CD4-positive, CD25-positive, alpha-beta regulatory T cell (primary cell): ENCODE measurements at places on chromosomes 2 and 18.
A peak's percentile ranks its signal among the peaks of the same experiment; 100 is the strongest.

DNA sequence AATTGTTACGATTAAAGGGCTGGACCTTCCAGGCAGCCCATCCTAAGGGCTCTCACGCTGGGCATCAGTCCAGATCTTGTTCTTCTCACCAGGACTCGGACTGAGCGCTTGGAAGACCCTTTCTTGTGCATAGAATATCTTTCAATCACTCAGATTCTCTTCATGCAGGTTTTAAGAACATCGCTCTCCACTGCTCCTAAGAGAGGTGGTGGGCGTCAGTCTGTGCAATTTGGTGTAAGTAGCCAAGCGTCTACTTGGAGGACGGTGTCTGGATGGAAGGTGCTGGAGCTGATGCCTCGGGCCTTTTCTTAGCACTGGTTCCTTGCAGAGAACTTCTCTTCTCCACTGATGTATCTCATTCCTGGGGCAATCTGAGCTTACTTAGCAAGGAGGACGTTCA, 68.7 kb downstream of the ASB1 start:
- no peak for DNase-seq

- DNase-seq = no peak
Measured at GRCh38 chr2:40937284-40937683, 485.4 kb upstream of the SLC8A1 start.

DNA sequence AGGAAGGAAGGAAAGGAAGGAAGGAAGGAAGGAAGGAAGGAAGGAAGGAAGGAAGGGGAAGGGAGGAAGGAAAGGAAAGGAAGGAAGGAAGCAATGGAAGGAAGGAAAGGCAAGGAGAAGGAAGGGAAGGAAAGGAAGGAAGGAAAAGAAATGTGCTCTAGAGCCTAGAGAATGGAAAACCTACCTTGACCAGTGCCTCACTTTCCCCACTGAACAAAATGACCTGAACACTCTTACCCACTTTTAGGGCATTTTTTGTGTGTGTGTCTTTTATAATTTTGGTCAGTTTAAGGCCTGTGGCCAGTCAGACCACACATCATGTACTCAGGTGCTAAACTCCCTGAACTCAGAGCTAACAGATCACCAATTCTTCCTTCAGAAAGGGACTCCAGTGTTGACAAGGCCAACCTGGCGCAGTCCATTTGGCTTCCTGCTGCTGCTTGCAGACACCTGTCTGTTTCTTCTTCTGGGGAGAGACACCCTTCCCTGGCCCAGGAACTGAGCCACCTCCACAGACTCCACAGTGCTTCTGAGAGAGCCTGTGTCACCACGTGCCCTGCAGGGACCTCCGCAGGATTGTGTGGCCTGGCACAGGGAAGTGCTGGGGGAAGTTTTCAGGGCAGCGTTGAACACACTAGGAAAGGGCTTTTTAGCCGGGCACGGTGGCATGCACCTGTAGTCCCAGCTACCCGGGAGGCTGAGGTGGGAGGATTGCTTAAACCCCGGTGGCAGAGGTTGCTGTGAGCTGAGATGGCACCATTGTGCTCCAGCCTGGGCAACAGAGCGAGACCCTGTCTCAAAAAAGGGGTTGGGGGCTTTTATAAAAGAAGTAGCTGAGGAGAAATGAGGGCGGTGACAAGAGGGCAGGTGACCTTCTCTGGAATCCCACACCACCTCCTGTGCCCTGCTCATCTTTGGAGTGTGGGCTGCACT, 57.2 kb downstream of the DDX1 start:
- no peak for DNase-seq

DNA sequence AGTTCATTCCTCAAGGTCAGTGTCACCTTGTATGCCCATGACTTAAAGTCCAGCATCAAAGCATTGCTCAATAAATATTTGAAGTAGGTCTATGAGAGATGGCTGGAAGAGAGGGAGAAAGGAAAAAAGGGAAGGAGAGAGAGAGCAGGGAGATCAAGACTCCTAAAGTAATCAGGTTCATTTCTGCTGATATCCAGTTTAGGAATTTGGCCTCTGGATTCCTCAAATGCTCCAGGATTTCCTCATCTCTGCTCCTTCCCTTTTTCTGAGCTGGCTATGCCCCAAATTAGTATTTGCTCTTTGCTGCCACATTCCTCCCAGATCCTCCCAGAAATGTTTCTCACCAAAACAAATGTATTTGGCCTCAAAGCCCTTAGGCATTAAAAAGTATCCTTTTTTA, 739.4 kb upstream of the CHAC2 start:
- no peak for DNase-seq

DNA sequence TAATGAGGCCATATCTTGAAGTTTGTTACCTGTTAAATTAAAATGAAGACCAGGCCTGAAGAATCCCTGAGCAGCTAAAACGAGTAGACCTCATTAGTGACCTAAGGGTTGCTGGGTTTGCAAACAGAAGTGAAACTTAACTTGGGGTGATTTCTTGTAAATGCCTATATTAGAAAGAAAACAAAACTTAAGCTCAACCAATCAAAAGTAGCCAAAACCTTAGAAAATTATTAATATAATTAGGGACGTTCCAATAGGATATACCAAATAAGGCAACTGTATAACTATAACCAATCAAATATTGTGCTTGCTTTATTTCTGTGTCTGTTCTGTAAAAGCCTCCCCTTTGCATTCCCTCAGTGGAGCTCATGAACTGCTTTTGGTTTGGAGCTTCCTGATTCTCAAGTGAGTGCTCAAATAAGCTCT, 137.9 kb upstream of the VRK2 start:
- peak; percentile 10 for DNase-seq

- no peak for DNase-seq
Measured at GRCh38 chr2:239498576-239498975, 97.8 kb upstream of the HDAC4 start.

DNA sequence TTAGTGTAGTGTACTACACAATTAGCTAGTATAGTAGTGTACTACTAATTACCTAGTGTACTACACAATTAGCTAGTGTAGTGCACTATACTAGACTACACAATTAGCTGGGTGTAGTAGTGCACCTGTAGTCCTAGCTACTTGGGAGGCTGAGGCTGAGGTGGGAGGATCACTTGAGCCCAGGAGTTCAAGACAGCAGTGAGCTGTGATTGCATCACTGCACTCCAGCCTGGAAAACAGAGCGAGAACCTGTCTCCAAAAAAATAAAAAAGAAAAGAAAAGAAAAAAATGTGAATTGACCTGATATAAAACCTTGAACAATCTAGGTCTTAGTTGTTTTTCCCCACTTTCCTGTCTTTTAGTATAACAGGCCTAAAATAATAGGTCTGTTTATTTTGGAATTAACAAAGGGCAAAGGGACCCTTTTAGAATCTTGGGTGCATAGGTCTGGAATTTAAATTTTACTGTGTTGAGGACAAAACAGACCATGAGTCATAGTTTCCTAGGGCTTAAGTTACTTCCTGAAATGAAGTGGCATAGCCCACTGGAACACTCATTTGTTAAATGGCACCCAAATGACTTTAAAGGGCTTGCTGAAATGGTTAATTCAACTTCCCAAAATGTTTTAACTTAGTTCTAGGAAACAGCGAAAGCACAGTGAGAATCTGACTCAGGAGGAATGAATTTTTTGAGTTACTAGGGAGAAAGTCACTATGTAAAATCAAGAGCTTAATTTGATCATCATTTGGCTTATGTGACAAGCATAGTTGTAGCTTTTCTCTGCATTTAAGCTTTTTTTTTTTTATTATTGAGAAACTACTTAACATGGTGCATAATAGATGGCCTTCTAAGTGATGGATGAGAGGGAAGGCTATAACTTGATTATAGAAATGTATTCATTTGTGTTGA, 50.7 kb upstream of the ARL5A start:
- peak; percentile 2 for DNase-seq

- no peak for DNase-seq
Measured at GRCh38 chr2:15616850-15617777, 25.4 kb downstream of the DDX1 start.

DNA sequence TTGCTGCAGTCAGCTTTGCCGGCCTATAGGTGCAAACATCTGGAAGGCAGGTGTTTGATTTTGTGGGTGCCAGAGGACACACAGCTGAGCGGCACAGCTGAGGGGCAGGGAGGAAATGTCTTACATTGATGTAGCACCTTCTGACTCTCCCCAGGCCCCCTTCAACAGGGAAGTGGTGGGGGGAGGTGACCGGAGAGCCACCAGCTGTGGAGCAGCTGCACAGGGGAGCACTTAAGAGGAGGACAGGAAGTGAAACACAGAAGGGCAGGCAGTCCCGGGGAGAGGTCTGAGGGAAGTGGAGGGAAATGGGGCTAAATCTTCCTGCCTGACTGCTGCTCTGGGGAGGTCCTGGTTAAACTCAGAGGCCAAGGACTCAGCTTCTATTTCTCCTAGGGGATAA, 409.1 kb downstream of the TNS1 start:
- DNase-seq = no peak

DNA sequence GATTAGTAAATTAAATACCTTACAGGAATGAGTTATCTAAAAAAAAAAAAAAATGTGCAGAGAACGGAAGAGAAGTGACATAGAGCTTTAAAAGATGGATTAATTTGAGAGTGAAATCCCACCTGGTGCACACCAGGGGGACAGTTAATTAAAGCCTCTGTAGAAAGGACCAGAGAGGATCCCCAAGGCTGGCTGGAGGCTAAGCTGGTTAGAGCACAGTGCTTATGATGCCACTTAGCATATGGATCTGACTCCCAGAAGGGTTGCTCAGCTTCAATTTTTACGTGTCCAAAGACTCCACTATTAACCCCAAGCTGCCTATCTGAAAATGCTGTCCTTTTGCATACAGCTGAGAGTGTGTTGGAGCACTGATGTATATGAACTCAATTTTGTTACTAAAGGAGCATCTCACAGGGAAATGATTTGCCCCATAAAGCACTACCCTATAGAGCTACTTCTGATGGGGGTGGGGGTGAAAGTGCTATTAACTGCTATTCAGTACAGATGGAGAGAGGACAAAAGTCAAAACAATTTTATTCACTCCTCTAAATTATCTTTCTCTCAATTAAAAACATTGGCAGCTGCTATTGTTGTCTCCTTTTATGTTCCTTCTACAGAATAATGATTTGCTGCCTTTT, 15.2 kb upstream of the SLC8A1 start:
- no peak for DNase-seq

GRCh38 chr2:132439703-132440398, 23.2 kb downstream of the GPR39 start:
- no peak for DNase-seq

DNA sequence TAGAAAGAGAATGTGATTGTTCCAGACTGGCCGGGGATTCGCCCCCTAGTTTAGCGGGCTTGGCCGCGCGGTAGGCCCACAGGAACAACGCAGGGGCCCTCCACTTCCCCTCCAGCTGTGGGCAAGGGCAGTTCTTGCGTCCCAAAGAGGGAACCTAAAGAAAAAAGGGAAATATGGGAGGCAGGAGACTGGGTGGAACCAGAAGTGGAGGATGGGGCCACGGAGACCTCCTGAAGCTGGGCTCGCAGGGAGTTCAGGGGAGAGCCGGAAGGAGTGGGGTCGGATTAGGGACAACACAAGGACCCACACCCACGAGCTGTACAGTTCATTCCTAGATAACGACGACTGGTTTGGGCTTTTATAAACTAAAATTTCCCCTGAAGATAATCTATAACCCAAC, 18.2 kb downstream of the GNLY start:
- DNase-seq = no peak

DNA sequence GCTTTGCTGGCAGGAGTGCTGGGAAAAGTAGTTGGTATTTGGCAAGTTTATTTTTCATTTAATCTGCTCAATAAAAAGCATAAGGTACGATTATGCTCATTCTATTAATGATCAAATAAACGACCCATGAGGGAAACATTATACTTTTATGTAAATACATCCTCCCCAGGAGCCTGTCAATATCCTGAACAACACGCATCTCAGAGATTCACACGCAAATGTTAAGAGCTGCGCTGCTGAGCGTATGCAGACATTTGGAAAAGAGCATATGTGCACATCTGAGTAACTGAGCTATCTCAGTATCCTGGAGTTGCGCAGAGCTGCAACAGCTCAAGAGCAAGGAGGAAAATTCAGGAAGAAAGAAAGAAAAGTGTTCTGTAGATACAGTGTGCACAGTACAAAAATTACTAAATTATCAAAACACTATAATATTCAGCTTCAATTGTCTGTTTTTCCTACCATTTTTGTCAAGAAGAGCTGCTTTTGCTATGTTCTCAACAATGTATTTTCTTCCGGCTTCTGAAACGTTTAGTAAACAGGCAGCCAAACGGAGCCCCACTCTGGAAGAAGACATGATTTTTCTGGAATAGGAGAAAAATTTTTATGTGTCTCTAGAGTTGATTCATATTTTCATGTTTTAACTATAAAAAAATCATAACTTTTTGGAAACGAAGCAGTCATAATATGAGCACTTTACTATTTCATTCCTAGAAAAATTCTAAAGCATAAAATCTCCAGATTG, 2.4 kb downstream of the FTCDNL1 start:
- DNase-seq = no peak
